ENCODE measurements at places on chromosomes 4 and X.

GRCh38 chr4:10806953-10807645 is 122.5 kb upstream of the CLNK start:
- DNase-seq, result no peak

DNA sequence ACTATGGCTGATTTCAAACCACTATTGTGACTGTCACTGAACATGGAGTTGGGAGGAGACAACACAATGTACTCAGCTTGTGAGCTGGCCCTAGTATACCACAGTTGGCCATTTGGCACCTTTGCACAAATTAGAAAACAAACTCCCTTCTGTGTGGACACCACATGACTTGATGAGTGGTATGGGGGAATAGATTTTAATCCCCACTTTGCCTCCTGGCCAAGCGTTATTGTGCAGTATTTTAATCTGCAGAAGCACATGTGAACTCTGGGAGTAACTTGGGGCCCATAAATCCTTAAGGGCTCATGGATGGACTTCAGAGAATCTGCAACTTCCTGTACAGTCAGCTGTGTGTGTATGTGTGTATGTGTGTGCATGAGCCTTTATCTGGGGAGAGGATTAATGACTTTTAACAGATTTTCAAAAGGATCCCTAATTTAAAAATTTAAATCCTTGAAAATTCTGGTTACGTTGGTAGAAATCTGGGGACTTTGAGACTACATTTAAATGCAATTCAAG is 105.0 kb upstream of the PAQR3 start:
- DNase-seq, result no peak

- peak; percentile 54 for DNase-seq
Measured at GRCh38 chr4:131613824-131614216, 1535.3 kb upstream of the PCDH10 start.

DNA sequence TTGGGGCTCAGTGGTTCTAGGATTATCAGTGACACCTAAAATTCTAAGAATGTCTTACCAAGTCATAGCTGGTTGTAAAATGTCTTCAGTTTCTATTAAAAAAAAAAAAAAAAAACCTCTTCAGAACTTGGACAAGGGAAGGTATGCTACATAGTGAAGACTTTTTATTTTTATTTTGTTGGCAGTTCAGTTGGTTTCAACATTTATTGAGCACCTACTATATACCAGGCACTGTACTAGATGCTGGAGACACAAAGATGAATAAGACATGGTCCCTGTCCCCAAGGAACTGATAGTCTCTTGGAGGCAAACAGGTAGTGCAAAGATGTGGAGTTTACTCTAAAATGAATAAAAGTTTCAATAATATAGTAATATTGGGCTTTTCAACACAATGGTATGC is 8.9 kb upstream of the BBS7 start:
- DNase-seq, result no peak

GRCh38 chrX:9604111-9604907 is 139.5 kb downstream of the TBL1X start:
- no peak for DNase-seq

DNA sequence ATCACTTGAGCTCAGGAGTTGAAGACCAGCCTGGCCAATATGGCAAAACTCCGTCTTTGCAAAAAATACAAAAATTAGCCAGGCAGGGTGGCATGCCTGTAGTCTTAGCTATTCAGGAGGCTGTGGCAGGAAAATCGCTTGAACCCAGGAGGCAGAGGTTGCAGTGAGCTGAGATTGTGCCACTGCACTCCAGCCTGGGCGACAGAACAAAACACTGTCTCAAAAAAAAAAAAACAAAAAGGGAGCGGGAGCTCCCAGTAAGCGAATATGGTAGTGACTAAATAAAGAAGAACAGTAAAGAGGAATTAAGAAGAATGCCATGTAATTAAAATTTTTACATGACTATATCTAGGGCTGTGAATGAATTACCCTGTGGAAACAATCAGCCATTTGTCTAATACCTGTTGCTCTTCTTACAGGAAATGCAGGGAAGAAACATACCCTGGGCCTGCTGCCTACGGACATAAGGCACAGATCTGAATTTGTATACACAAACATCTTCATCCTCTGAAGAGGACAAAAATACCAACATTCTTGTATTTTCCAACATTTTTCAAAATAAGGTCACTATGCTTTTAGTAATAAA is 11.4 kb downstream of the WDFY3 start:
- DNase-seq, result no peak

- DNase-seq, result peak; percentile 30
Measured at GRCh38 chr4:185810746-185811508, 1.1 kb downstream of the SORBS2 start.

GRCh38 chrX:36640232-36640631 is 367.9 kb upstream of the FAM47C start:
- DNase-seq, result no peak

DNA sequence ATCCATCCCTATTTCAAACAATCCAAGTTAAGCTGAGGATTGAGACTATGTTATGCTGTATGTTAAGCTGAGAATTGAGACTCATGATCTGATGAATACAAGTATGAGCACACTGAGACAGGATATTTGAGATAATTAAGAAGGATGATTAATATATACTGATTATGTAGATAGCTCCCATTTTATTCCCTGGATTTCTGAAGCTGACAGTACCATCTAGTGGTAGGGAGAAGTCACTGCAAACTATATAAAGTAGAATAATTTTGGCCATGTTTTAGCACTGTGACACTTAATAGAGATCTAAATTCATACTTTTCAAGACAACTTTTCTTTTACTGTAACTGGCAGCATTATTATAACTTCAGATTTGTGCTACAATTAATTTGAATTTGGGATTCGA is 63.8 kb upstream of the HPRT1 start:
- DNase-seq, result peak; percentile 24

- no peak for DNase-seq
Measured at GRCh38 chr4:58541926-58542325, 1431.7 kb upstream of the IGFBP7 start.

GRCh38 chrX:14300376-14300775 is 229.0 kb upstream of the GLRA2 start:
- no peak for DNase-seq
